ENCODE measurements at places on chromosomes 3 and 15. TPM values are rescaled to one million over a fixed set of nuclear protein-coding genes. Genes with fewer than 3 reads are reported as not detected.
A peak's percentile ranks its signal among the peaks of the same experiment; 100 is the strongest.

Gene RTP1
- not detected for total RNA-seq

Gene C3orf70
- total RNA-seq = 26.0 TPM

Gene MYEF2
- total RNA-seq = 80.4 TPM

GRCh38 chr3:25962255-25962654, 172.4 kb downstream of the OXSM start:
- DNase-seq = no peak

- DNase-seq = no peak
These were observed 1.4 kb upstream of the ISLR2 start for GRCh38 chr15:74128785-74129585.

DNA sequence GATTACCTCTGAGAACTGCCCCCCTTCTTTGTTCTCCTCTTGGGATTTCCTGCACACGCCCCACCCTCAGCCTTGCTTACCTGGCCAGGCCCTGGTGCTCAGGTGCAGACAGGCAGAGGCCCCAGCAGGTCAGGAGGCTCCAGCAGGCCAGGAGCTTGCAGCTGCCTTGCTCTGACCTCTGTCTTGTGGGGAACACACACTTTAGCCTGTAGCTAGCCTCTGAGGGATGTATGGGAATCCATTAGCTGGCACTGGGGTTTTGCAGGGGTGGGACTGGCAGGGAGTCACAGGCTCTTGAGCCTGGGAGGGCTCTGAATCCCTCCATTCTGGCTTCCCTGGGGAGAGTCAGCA, 2.7 kb downstream of the SMAD6 start:
- DNase-seq = no peak

GRCh38 chr3:63631670-63632069, 20.8 kb upstream of the SNTN start:
- DNase-seq = no peak

DNA sequence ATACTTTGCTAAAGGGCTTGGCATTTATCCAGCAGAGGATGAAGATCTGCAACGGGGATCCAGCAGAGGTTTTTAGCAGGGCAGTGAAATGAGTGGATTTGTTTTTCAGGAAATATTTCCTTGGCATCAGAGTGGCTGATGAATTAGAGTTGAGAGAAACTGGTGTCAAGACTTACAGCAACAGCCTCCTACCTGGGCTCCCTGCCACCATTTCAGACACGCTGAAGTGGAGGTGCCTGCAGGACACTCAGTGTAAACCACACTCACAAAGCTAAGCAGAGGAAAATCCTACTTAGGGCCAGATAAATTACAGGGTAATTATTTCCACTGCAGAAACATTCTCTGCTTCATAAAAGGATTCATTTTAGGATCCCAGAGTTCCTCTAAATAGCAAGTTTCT, 519.7 kb downstream of the FGF12 start:
- DNase-seq = no peak

GRCh38 chr3:180414157-180414556, 187.8 kb upstream of the TTC14 start:
- no peak for DNase-seq

- no peak for DNase-seq
These were observed 583.8 kb upstream of the ZNF717 start for GRCh38 chr3:76369170-76369569.

- DNase-seq = no peak
These were observed 11.4 kb upstream of the HDGFL3 start for GRCh38 chr15:83219026-83219425.

- no peak for DNase-seq
These were observed 235.2 kb downstream of the TLE3 start for GRCh38 chr15:69862540-69862939.

- DNase-seq = no peak
These were observed 11.9 kb upstream of the LRTM1 start for GRCh38 chr3:54939557-54940300.

GRCh38 chr3:23712656-23713559, 92.8 kb upstream of the UBE2E1 start:
- DNase-seq = peak; percentile 83

- DNase-seq = no peak
These were observed 221.9 kb upstream of the LYSMD4 start for GRCh38 chr15:99955181-99955525.

DNA sequence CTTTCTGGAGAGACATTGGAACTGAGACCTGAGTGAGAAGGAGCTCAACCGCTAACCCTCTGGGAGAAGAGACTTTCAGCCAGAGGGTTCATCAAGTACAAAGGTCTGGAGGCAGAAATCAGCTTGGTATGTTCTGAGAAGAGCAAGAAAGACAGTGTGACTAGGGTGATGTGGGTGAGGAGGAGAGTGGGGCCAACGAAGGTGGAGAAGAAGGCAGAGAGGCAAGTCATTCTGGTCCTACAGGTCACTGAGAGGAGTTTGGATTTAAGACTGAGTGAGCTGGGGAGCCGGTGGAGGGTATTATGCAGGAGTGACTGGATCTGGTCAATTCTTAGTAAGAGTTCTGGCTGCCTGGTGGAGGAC, 12.2 kb downstream of the XIRP1 start:
- no peak for DNase-seq

DNA sequence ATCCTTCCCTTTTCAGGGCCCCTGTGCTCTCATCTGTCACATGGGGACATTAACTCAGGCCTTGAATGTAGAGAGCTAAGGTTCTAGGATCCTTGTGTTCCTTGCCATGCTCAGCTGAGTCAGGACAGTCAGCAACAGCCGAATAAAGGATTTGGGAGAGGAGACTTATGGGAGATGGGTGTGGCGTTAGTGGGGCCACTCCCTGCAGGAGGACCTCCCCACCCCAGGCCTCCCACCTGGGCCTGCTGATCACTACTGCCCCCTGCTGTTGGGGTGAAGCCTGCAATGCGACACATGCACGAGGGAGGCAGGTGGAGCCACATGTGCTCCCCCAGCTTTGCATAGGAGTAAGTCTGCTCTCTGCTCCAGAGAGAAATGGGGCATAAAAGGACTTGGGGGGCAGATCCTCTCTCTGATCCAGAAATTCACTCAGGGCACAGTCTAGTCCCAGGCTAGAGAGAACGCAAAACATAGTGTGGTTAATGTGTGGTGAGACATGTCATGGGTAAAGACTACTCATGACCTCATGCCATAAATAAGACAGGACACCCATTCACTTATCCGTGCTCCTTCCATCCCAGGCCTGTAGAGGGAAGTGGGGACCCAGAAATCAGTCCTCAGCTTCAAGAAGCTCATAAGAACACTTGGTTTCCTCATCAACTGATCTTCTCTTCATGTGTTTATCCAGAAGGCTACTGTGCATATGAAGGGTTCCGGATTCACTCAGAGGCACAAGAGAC, 19.4 kb downstream of the RBP1 start:
- no peak for DNase-seq

DNA sequence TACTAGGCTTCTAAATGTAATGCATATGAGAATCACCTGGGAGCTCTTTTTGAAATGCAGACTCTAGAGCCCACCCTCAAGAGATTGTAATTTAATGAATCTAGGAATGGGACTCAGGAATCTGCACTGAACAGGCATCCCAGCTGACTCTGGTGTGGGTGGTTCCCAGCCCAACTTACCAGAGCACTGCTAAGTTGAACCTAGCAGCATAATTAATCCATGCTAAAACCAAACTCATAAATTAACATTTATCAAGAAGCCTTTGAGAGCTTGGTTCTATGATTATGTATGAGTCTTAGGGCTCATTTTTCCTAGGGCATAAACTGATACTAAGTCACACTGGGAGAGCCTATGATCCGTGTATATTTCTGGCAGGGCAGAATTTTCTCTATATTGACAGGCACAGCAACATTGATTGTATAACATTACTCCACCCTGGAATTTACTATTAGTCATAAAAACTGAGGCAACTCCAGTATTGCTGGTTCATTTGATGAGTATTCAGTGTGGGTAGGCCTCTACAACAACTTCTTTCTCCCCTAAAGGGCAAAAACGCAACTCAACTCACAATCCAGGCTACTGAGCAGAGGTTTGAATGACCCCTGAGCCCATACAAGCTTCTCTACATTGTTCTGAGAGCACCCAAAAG, 10.7 kb upstream of the CSTA start:
- no peak for DNase-seq
